ENCODE measurements at places on chromosomes 2 and 18.

DNA sequence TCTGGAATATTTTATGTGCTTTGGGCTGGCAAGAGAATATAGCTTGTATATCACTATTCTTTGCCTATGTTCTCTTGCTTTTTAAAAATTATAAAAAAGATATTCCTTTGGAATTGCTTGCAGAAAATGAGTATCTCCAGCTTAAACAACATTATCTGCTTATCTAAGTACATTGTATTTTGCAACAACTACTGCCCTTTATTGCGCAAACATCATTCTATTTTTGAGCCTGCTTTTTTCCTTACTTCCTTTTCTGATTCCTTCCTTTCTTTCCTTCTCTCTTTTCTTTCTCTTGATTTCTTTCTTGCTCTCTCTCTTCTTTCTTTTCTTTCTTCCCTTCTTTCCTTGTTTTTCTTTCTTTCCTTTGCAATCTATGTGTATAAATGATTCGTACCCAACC lies 74.0 kb downstream of the UNC80 start:
- H3K4me1 ChIP-seq: no peaks in the 10 kb centered on the region
- H3K4me3 ChIP-seq: no peak overlapping the region
- no peak overlapping the region for H3K27ac ChIP-seq
- H3K36me3 ChIP-seq: no peaks in the 10 kb centered on the region
- H3K27me3 ChIP-seq: no peaks in the 10 kb centered on the region
- no peak for DNase-seq

- no peaks in the 10 kb centered on the region for H3K36me3 ChIP-seq
- H3K27me3 ChIP-seq: no peaks in the 10 kb centered on the region
- no peak overlapping the region for H3K4me3 ChIP-seq
- no peak overlapping the region for H3K27ac ChIP-seq
- H3K4me1 ChIP-seq: peaks cover 6% of the 10 kb centered on the region
Observed at GRCh38 chr18:48036641-48037421, 106.4 kb upstream of the SMAD2 start.

DNA sequence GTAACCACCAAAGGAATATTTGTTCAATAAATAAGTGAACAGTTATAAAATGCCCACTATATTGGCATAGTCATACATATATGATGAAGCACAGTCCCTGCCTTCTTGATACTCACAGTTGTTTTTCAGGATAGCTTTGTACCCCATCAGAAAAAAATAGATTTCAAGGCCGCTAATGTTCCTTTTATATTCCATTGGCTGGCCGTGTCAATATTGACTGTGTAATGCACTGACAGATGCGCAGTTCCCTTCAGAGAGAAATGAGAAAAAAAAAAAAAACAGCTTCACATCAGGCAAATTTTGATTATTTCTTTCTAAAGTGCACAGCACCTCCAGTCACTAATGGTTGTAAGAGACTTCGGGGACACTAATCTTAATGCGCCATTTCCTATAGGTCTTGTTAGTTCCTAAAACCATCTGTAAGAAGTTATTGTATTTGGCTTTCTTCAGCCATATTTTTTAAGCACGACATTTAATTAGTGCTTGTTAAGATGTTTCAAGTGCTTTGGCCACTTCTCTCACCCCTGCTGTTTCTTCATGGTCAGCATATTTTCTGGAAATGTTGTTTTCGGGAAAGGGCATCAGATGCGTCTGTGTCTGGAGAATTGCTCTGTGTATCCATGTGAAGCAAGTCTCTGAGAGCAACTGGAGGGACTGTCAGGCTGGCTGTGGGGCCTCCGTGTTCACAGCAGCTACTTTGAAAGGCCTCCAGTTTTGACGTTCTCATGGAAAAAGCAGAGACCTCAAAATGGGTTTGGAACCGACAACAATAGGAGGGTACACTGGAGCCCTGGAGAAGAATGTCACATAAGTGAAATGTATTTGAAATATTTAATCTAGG lies 378.3 kb downstream of the MTX2 start:
- H3K27ac ChIP-seq: no peak overlapping the region
- H3K36me3 ChIP-seq: no peaks in the 10 kb centered on the region
- peaks cover 48% of the 10 kb centered on the region for H3K27me3 ChIP-seq
- H3K4me3 ChIP-seq: no peak overlapping the region

GRCh38 chr2:85437488-85438200 lies 19.1 kb downstream of the SH2D6 start:
- no peaks in the 10 kb centered on the region for H3K36me3 ChIP-seq

- no peaks in the 10 kb centered on the region for H3K36me3 ChIP-seq
- no peaks in the 10 kb centered on the region for H3K4me1 ChIP-seq
- no peak overlapping the region for H3K4me3 ChIP-seq
- H3K27ac ChIP-seq: no peak overlapping the region
Observed at GRCh38 chr2:28269019-28269784, 123.5 kb upstream of the FOSL2 start.

- no peaks in the 10 kb centered on the region for H3K36me3 ChIP-seq
- no peak overlapping the region for H3K27ac ChIP-seq
- no peak for DNase-seq
- no peaks in the 10 kb centered on the region for H3K27me3 ChIP-seq
- H3K4me1 ChIP-seq: no peaks in the 10 kb centered on the region
Observed at GRCh38 chr2:234649951-234650350, 153.1 kb upstream of the ARL4C start.

DNA sequence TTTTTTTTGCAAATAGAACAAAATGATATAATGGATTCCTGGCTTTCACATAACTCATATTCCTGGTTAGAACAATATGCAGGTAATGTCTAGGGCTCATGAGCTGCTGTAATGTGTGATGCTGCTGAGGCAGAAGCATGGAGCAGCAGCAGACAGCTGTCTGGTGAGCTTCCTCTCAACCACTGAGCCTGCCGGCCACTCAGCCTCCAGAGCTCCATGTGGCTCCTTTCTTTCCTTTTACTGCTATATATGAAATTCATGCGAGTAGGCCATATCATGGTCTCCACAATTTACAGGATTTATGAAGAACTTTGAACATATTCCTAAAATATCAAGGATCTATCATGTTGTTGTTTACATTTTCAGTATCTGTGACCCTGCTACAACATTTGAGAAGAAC lies 120.9 kb downstream of the MEP1B start:
- DNase-seq: no peak
- no peaks in the 10 kb centered on the region for H3K27me3 ChIP-seq
- peaks cover 4% of the 10 kb centered on the region for H3K36me3 ChIP-seq
- no peaks in the 10 kb centered on the region for H3K4me1 ChIP-seq
- no peak overlapping the region for H3K27ac ChIP-seq
- H3K4me3 ChIP-seq: no peak overlapping the region

- DNase-seq: no peak
- H3K27me3 ChIP-seq: no peaks in the 10 kb centered on the region
Observed at GRCh38 chr2:177241711-177242120, 22.8 kb downstream of the NFE2L2 start.

GRCh38 chr2:164538240-164538866 lies 82.9 kb downstream of the GRB14 start:
- H3K4me3 ChIP-seq: no peak overlapping the region
- H3K4me1 ChIP-seq: peaks cover 8% of the 10 kb centered on the region
- H3K27me3 ChIP-seq: no peaks in the 10 kb centered on the region
- H3K27ac ChIP-seq: no peak overlapping the region
- H3K36me3 ChIP-seq: no peaks in the 10 kb centered on the region
- peak; percentile 58 for DNase-seq

- no peak overlapping the region for H3K27ac ChIP-seq
- H3K36me3 ChIP-seq: no peaks in the 10 kb centered on the region
- DNase-seq: no peak
- H3K4me3 ChIP-seq: no peak overlapping the region
- peaks cover 15% of the 10 kb centered on the region for H3K4me1 ChIP-seq
Observed at GRCh38 chr2:48719480-48720177, 35.9 kb downstream of the LHCGR start.

DNA sequence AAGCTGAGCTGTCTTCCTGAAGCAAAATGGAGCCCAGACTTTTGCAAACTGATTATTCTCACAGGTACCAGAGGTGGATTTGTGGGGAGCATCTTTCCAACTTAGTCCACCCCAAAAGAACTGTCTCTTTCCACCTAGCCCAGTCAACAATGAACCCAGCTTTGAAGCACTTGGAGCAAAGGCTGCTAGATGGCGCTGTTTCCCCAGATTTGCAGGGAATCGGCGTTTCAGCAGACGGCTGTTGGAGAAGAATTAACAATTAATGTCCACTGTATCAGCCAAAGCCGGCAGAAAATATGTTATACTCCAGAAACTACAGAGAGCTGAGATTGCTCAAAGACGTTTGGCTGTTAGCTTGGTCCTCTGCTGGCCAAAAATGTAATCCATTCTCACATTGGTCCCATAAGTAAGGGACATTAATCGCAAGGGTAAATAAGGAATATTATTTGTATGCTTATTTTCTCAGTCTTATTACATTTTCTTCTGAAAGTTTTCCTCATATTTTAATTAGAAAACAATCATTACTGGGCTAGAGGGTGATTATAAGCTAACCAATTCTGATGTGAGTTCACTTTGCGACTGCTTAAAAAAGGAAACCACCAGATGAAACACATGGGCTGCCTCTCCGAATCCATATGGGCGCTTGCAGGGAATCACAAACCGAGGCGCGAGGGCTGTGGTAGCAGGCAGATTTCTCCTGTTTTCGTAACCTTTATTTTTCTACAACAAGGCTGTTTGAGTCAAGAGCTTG lies 423.8 kb upstream of the MEX3C start:
- peak; percentile 86 for DNase-seq
- peaks cover 32% of the 10 kb centered on the region for H3K27me3 ChIP-seq
- peaks cover 3% of the 10 kb centered on the region for H3K4me1 ChIP-seq
- no peak overlapping the region for H3K4me3 ChIP-seq
- H3K27ac ChIP-seq: no peak overlapping the region
- H3K36me3 ChIP-seq: no peaks in the 10 kb centered on the region

GRCh38 chr18:3081584-3081991 lies 68.6 kb upstream of the LPIN2 start:
- no peak overlapping the region for H3K4me3 ChIP-seq
- DNase-seq: no peak
- no peak overlapping the region for H3K27ac ChIP-seq

GRCh38 chr2:43542285-43542933 lies 53.4 kb downstream of the THADA start:
- no peaks in the 10 kb centered on the region for H3K36me3 ChIP-seq
- H3K4me1 ChIP-seq: peaks cover 27% of the 10 kb centered on the region

GRCh38 chr2:142509401-142509800 lies 368.1 kb upstream of the KYNU start:
- no peaks in the 10 kb centered on the region for H3K36me3 ChIP-seq
- H3K27me3 ChIP-seq: no peaks in the 10 kb centered on the region
- H3K27ac ChIP-seq: no peak overlapping the region
- DNase-seq: no peak
- H3K4me3 ChIP-seq: no peak overlapping the region

DNA sequence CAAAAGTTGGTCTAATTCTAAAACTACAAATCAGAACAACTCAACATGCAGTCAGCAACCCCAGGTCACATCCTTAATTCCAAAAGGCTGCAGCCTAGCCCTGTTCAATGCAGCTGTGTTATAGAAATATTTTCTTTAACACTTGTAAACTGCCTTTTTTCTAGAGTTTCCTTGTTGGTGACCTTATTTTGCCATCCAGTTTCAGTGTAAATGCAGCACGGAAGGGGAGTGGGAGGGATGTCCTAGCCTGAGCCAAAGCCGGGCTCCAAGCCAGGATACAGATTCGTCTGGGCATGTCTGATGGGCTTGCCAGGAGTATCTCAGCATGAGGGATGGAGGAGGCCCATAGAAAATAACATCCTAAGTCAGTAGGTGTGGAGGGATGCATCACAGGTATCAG lies 17.7 kb upstream of the SP3 start:
- no peaks in the 10 kb centered on the region for H3K27me3 ChIP-seq
- DNase-seq: peak; percentile 80
- no peaks in the 10 kb centered on the region for H3K4me1 ChIP-seq
- H3K4me3 ChIP-seq: no peak overlapping the region

- no peak overlapping the region for H3K27ac ChIP-seq
- DNase-seq: no peak
- no peak overlapping the region for H3K4me3 ChIP-seq
- no peaks in the 10 kb centered on the region for H3K36me3 ChIP-seq
Observed at GRCh38 chr18:59264651-59265245, 8.5 kb downstream of the RAX start.

GRCh38 chr2:102782933-102783332 lies 21.1 kb downstream of the TMEM182 start:
- peaks cover 5% of the 10 kb centered on the region for H3K4me1 ChIP-seq
- H3K36me3 ChIP-seq: no peaks in the 10 kb centered on the region
- no peak overlapping the region for H3K27ac ChIP-seq
- no peaks in the 10 kb centered on the region for H3K27me3 ChIP-seq
- no peak overlapping the region for H3K4me3 ChIP-seq

DNA sequence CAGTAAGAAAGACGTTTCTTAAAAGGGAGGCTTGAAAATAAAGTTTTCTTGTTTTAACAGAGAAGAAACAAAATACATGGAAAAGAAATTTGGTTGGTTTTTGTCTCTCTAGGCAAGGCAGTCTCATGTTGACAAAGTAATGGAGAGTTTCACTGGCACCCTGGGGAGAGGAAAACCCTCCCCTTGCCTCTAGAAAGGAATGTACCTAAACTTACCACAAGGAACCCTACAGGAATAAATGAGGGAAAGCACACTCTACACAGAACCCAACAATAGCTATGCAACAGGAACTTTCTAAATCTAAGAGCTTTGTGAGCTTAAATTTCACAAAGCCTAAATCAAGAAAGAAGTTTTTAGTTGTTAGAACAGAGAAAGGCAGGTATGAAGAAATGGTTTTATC lies 37.0 kb downstream of the FIGN start:
- peak; percentile 38 for DNase-seq
- peak overlapping the region; percentile 83 for H3K27ac ChIP-seq
- H3K4me1 ChIP-seq: peaks cover 65% of the 10 kb centered on the region
- H3K36me3 ChIP-seq: no peaks in the 10 kb centered on the region
- H3K27me3 ChIP-seq: no peaks in the 10 kb centered on the region
- H3K4me3 ChIP-seq: no peak overlapping the region

DNA sequence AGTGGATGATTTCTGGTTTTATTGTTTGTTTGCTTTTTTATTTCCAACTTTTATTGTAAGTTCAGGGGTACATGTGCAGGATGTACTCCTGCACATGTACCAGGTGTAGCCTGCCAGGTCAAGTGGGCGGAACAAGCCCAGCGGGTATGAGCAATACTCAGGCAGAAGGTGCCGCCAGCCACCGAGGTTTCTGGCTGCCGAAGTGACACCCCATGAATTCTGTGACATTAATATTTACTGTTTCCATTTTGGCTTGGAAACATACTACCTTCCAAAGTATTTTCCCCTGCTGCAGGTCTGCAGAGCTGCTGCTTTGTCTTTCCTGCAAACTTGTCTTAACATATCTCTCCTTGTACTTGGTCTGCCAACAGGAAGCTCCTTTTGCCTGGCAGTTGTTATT lies 78.5 kb downstream of the PTPN4 start:
- H3K36me3 ChIP-seq: no peaks in the 10 kb centered on the region
- no peak overlapping the region for H3K27ac ChIP-seq
- no peaks in the 10 kb centered on the region for H3K27me3 ChIP-seq
- DNase-seq: no peak

DNA sequence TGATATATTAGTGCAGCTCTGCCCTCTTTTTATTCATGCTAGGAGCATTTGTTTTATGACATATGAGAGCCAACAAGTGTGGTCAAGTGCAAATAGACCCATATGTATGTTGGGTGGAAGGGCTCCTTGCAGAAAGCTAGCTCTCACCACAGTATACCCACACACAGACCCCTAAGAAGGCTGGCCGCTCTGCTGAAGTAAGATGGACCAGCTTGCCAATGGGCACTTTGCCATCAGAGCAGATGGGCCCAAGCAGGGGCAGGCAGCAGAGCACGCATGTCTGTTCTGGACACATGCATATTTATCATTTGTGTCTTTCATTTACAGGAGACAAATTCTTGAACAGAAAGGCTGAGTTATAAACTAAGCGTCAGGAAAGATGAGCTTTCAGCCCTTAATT lies 187.5 kb upstream of the DTNA start:
- H3K4me3 ChIP-seq: no peak overlapping the region
- no peak for DNase-seq

GRCh38 chr18:77016936-77017335 lies 115.6 kb downstream of the MBP start:
- H3K27me3 ChIP-seq: no peaks in the 10 kb centered on the region
- no peak overlapping the region for H3K27ac ChIP-seq
- DNase-seq: no peak

Measured in cardiac muscle cell (in vitro differentiated cells and primary cell).